ENCODE measurements at places on chromosomes 11 and 22.

GRCh38 chr22:27808451-27809225 is 7.1 kb upstream of the MN1 start:
- DNase-seq = no peak

DNA sequence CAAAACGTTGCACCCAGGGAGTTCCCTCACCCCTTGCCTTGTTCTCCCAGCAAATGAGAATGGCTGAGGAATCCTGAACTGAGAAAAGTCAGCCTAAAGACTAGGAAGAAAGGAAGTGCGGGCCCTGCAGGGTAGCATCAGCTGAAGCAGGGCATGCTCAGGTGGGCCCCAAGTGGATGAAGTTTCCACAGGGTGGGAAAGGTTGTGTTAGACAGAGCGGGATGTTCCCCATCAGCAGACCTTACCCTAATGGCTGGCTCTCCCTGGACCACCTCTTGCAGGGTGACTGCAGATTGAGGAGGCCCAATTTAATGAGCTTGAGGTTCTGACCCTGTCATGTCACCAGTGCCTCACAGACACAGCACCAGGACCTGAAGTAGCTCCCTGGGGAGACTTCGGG is 81.5 kb upstream of the MYOD1 start:
- no peak for DNase-seq

- no peak for DNase-seq
Measured at GRCh38 chr11:86632499-86633269, 39.7 kb downstream of the ME3 start.

GRCh38 chr22:37631448-37632173 is 7.9 kb upstream of the SH3BP1 start:
- peak; percentile 28 for DNase-seq

DNA sequence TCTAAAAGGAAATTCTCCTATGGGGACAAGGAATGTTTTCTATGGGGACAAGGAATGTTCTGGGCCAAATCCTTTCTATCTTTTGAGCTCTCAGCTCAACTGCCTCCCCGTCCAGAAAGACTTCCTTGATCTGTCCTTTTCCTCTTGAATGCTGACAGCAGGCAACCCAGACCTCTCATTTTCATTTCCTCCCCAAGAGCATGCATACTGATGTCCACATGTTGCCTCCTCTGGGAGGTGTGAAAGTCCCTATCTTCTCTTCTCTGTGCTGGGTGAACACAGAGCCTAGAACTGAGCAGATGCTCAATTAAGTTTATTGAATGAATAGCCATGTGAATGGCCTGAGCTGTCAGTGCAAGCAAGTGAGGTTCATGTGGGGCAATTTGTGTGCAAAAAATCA is 331.9 kb upstream of the NARS2 start:
- no peak for DNase-seq

- DNase-seq = no peak
Measured at GRCh38 chr11:12815931-12816494, 141.8 kb downstream of the TEAD1 start.

DNA sequence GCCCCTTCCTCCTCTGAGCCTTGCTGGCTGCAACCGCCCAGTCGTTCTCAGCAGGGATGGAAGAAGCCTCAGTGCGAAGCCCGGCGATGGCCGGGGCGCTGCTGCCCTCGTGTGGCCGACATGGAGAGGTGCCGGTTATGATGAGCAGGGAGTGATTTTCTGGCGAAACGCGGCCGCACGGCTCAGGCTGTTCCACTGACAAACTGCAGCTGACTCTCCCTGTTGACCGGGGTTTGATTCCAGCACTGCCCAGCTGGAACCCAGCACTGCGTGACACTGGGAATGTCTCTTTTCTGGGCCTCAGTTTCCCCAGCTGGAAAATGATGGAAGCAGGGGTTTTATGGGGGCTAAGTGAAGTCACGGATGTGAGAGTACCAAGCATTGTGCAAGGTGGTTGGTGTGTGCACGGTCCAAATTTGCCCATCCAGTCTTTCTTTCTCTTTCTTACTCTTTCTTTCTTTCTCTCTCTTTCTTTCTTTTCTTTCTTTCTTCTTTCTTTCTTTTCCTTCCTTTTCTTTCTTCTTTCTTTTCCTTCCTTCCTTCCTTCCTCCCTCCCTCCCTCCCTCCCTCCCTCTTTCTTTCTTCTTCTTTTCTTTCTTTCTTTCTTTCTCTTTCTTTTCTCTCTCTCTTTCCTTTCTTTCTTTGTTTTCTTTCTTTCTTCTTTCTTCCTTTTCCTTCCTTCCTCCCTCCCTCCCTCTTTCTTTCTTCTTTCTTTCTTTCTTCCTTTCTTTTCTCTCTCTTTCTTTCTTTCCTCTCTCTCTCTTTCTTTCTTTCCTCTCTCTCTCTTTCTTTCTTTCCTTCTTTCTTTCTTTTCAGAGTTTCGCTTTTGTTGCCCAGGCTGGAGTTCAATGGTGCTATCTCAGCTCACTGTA is 25.8 kb upstream of the MPPED1 start:
- peak; percentile 71 for DNase-seq

GRCh38 chr11:117435326-117435725 is 107.7 kb downstream of the CEP164 start:
- DNase-seq = no peak
